ENCODE measurements at places on chromosomes 2 and 18.

DNA sequence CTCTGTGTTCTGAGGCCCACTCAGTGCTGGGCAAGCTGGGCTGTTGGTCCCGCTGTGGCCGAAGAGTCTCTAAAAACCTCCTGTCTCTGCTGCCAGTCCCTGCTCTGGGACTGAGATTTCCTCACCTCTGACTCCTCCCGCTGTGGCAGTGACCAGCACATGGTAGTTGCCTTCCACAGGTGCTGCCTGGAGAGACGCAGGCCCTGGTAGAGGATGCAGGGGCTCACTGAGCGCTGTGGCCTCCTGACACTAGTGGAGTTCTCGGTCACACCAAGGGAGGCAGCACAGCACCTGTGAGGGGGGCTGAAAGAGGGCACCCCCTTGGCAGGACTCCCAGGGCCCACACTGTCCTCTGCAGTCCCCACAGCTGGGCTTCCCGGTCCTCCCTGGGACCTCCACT is 3.8 kb upstream of the ASB1 start:
- no peak for DNase-seq

- no peak for DNase-seq
Observed at GRCh38 chr2:30405260-30405605, 41.8 kb upstream of the LCLAT1 start.

- DNase-seq: no peak
Observed at GRCh38 chr2:23432531-23432930, 47.6 kb downstream of the KLHL29 start.

GRCh38 chr18:69956665-69957620 is 9.3 kb upstream of the CD226 start:
- DNase-seq: no peak

GRCh38 chr18:53458944-53459580 is 765.4 kb downstream of the MBD2 start:
- peak; percentile 8 for DNase-seq

GRCh38 chr2:38653715-38654527 is 12.0 kb upstream of the GALM start:
- DNase-seq: no peak

- DNase-seq: no peak
Observed at GRCh38 chr2:152549423-152549822, 167.8 kb downstream of the PRPF40A start.

DNA sequence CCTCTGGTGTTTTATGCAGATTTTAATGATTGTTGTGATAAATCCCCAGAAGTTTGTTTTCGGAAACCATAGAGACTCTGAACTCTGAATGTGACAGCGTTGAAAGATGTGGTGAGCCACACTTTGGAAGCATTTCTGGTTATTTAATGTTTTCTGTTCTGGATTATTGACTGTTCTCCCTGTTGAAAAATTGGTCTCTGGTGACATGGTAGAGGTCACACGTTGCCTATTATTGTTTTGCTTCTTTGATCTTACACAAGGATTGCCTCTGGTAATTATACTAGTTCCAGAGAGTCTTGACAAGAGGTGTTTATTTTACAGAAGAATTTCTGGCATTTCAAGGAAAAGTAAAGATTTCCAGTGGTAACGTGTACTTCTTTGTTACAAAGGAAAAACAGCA is 127.1 kb downstream of the GREB1L start:
- no peak for DNase-seq

DNA sequence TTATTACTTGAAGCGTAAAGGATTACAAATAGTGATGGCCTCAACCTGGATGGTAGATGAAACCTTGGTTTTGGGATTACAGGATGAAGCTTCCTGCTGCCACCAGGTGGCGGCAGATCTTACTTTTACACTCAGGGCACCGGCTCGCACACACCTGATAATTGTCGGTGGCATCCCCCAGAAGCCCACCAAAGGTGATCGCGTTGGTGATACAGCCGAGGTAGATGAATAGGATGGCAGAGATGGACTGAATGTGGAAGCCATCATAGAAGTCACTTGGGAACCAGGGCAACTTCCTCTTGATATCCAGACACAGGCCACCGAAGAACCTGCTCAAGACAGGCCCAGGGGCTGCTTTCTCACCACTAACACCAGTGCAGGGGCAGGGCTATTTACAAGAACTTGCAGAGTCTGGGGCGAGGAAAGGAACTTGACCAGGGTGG is 51.8 kb downstream of the MTHFD2 start:
- DNase-seq: no peak

GRCh38 chr2:26054598-26055348 is 20.9 kb downstream of the RAB10 start:
- DNase-seq: no peak

DNA sequence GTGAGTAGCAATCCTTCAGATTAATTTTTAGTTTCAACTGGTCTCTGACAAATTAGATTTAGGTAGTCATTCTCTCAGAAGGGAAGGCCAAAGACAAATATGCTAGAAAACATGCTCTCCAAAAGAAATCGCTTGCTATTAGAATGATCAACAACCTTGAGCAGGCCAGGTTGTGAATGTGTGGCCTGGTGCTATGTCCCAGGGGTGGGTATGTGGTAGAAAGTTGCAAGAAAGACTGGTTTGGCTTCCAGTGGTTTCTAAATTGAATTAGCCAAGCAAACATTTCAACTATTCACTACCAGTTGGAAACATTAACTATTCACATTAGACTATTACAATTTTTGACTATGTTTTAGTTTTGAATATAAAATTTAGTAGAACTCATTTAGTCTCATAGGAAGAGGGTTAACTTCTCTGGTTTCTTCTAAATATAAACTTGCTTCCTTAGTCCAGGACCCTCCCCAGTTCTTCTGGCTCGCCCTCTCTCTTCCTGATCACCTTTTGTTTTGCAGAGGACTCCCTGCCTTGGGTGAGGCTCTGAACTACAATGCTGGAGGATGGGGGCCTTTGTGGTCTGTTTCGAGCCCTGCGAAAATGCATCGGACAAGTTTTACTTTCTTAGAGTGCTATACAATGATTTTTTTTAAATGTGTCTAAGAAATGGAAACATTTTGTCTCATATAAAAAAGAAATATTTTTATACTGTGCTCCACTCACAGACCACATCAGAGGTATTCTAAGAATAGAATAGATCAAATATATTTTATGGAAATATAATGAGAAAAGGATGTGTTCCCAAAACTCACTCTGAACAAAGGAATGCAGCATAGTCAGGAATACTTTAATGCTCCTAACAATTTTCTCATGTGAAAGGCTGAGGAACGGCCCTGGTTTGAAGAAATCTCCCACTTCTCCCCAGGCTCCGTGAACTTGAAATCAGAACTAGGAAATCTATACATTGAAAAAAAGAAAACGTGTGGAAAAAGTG is 375.0 kb upstream of the ZEB2 start:
- no peak for DNase-seq

DNA sequence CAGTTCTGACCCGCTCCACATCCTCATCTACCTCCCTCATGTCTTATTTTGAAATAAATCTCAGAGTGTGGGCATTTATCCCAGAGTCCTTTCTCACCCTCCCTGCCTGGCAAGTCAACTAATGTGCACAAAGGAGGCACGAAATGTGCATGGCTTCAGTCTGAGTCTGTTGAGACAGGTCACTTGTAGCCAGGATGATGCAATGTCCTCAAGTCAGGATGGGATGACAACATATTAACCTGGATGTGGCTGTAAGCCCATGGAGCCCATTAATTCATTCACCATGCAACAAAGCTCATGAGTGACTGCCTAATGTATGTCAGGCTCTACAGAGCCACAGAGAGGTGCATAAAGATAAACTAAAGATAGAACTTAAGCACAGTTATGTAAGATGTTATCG is 34.5 kb downstream of the KCNG3 start:
- DNase-seq: no peak

DNA sequence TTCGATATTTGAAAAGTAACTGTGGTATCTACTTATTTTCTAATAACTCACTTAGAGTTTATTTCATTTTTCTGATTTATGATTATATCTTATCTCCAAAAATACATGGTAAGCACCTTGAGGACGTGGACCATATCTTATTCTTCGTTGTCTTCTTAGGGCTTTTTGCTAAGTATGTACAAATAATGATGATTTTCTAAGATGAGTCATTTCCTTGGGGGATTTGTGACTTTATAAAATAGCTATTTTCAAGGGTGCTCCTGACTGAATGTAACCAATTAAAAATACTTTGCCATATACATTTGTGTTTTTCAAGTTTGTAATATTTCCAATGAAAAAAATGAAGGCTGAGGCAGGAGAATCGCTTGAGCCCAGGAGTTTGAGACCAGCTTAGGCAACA is 56.3 kb downstream of the GREB1L start:
- no peak for DNase-seq

GRCh38 chr2:240604939-240605716 is 18.6 kb downstream of the CAPN10 start:
- no peak for DNase-seq

DNA sequence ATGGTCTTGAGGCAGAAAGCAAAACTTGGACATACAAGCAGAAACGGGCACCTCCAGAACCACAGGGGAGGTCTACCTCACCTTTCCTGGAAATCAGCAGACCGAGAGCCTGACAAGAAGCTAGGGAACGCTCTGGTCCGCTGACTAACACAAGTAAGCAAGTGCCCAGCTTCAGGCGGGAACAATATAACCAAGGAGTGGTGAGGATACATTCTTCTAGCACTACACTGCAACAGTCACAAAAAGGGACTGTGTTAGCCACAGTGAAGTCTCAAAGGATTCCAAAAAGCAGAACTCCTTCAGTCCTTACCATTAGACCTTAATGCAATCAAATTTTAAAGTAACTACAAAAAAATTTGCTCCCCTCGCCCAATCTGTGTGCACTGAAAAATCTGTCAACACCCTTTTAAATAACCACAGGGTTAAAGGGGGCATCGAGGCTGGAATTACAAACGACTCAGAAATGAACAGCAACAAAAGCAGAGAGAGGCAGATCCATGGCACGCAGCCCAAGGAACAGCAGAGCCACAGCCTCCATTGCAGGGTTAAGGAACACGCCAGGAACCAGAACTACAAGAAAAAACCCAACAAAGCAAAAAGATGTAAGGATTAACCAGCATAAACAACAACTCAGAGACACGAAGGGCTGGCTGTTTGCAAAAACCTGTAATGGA is 7.1 kb downstream of the THAP4 start:
- DNase-seq: no peak

- DNase-seq: no peak
Observed at GRCh38 chr18:12639990-12640880, 17.7 kb downstream of the SPIRE1 start.

DNA sequence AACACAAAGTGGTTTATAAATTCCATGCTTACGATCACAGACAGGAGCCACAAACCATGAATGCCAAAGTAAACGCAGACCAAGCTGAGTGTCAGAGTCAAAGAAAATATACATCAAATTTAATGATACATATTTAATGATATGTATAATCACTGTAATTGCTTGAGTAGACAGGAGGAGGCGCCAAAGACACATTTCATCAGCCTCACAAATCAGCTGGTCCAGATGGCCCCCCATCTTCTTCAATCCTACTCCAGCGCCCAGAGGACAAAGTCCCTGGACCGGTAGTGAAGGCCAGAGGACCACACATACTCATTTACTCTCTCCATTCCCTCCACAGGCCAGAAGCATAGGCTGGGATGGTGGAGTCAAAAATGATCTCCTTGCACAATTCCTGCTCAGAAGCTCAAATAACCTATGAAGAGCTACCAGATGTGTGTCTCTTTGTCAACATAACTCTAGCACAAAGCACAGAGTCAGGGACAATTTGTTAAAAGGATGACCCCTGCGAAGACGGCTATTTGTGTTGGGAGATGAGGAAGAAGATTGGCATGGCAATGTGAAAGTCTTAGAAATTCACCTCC is 149.3 kb upstream of the PGAP1 start:
- DNase-seq: no peak

- DNase-seq: no peak
Observed at GRCh38 chr2:67256892-67257291, 140.2 kb upstream of the ETAA1 start.

DNA sequence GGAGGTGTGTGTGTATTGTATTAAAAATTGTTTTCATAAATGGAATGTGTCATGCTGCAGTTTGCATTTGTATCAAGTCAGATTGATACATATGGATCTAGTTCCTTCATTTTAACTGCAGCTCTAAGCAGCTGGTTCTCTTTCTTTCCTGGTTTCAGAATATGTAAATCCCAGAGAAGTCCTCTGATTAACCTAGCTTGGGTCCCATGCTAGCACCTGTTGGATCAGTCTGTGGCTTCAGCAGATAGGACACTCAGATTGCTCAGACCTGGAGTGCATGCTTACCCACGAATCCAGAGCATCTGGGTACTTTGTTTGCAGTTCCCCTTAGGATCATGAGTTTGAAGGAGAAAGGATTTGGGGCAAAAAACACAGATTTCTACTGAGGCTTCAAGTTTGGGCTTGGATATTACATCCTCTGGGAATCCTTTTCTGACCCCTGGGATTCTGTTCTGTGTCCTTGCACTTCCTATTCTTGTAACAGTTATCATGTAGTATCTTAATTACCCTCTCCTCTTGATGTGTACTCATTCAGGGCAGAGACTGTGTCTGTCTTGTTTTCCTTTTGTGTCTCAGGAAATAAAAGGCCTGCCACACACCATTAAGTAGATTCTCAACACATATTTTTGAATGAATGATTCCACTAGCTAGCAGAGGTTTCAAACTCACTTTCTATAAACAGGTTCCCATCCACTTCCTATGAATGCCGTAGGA is 142.1 kb downstream of the PHLPP1 start:
- no peak for DNase-seq

DNA sequence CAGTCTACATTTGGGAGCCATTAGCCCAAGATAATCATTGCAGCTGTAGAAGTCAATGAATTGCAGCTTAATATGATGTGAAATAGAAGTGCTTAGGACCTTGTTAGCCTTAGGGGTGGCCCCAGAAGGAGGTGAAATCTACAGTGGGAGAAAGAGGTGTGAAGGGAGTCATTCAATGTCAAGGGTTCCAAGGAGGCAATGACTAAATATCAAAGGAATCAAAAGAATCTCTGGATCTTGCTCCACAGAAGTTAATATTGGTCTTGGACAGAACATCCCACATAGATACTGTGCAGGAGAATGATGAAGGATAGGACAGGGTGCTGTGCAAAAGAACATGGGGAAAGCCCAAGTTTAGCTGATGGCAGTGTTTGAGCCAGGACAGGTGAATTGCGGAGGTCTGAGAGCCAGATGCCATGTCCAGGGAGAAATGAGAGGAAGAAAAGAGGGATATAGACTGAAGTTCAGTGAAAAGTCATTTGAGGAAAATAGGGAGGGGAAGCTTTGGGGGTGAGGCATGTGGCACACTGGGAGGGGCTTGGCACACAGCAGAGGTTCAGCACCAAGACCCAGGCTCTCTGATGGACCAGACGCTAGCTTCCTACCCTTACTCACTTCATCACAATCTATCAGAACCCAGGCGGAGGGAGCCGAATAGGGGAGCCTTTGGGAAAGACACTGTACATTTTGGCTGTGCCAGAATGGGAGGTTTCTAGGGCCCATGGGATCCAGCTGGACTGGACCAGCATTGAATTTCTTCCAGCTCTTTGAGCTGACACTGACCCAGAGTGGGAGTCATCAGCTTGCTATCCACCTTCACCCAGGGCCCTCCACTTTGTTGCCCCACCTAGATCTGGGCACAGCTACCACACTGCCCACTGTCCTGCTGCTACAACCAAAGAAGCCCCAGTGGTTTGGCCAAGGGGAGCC is 2.2 kb downstream of the IL1F10 start:
- no peak for DNase-seq

Data from SK-N-MC (cell line).